NB4 (cell line): ENCODE measurements at places on chromosomes 3 and 15.

- DNase-seq: no peak
Observed at GRCh38 chr3:132622761-132623160, 25.7 kb downstream of the ACKR4 start.

GRCh38 chr3:32283304-32283703 lies 44.8 kb downstream of the CMTM8 start:
- peak; percentile 92 for DNase-seq

DNA sequence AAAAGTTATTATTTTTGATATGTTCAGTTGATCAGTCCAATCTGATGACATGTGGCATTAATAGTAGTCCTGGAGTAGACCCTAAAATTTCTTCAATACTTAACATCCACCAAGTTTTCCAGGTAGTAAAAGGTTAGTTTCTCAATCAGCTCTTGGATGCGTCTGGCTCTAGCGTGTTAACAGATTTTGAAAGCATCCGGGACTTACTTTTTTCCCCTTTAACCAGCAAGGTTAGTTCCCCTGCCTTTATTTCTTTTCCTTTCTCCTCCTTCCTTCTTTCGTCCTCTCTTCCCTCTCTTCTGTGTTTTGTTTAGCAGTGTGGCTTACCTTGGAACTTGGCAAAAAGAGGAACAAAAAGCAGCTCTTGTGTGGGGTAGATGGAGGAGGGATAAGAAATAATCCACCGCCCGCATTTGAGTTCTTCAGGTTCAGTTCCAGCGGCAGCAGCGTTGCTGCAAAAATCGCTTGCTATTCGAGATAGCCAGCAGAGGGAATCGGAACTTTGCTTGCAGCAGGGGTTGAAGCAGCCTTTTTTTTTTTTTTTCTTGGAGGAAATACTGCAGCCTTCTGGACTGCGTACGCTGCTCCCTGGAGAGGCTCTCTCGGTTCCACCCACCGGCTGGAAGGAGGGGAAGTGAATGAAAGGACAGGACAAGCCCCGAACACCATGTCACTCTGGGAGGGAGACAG lies at the start of gene RBMS3:
Gene RBMS3 (plus strand): TSS at position 668 of the 690 bp plus-strand sequence.
- DNase-seq: peak; percentile 65

DNA sequence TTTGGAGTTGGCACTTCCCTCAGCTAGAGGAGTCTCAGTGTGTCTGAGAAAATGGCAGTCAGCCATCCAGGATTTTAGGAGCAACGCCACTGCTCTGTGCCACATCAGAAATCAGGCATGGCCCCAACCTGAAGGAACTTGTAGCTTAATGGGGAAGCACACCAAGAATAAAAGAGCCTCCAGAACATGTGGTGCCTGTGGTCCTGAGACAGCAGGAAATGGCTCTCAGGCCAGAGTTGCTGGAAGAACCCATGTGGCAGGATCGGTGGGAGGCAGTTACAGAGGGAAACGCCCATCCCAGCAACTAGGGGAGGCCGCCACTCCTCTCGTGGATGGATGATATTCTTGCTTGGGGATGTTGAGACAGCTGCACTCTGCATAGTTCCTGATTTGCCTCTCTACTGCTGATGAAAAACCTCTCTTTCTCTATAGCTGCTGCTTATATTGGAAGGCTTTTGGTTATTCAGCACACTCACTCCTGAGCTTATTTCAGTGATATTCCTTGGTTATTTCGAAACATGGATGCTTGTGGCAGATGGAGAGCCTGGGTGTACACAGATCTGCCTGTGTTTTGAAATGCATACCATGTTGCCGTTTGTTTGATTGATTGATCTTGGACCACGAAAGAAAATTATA lies 52.4 kb downstream of the KLHL25 start:
- peak; percentile 54 for DNase-seq

- DNase-seq: peak; percentile 21
Observed at GRCh38 chr3:128240232-128240631, 87.0 kb downstream of the EEFSEC start.

DNA sequence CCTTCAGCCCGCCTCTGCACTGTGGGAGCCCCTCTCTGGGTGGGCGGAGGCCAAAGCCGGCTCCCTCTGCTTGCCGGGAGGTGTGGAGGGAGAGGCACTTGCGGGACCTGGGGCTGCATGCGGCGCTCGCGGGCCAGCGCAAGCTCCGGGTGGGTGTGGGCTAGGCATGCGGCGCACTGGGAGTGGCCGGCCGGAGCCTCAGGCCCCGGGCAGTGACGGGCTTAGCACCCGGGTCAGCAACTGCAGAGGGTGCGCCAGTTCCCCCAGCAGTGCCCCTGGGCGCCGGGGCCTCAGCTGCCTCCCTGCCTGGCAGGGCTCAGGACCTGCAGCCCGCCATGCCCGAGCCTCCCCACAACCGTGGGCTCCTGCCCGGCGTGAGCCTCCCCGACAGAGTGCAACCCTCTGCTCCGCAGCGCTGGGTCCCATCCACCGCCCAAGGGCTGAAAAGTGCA lies 98.9 kb upstream of the POU1F1 start:
- DNase-seq: no peak

GRCh38 chr3:127769284-127770081 lies 52.8 kb downstream of the MGLL start:
- no peak for DNase-seq

DNA sequence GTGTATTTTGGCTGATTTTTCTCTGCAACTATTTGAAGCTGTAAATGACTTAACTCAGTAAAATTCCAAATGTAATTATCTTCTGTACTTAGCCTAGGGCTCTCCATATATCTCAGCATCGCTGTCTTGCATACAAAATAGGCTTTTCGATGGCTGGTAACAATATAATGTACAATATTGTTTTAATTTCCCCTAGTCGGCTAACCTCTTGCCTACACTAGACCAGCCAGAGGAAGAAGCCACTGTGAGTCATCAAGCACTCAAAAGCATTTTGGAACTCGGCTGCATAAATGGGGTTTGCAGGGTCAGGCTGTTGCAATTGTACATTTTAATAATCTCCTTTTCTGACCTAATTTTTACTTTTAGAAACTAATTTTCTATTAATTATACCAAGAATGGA lies 583.8 kb downstream of the FOXP1 start:
- peak; percentile 38 for DNase-seq

DNA sequence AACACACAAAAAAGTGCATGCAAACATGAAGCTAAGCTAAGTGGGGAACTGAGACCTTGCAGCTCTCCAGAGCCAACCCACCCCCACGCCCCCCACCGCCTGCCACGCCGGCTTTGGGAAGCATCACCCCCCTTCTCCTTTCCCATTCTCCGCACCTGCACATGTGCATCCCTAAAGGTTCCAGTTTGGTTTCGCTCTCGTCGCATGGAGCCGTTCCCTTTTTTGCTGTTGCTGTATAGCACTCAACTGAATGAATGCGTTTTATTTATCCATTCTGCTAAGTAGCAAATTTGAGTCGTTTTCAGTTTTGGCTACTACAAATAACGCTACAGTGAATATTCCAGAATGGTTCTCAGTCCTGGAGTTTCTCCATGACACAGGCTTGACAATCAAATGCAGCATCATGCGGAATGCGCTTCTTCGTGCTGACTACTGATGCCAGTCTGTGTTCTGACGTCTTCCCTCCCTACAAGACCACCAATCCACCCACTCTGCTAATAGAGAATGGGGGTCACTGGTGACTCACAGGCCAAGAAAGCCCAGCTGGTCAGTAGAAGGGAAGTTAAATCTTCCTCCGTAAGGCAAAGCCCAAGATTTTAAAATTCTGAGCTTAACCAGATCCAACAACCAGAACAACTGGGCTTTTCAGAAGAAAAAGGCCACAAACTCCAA lies 115.3 kb downstream of the XXYLT1 start:
- DNase-seq: no peak

DNA sequence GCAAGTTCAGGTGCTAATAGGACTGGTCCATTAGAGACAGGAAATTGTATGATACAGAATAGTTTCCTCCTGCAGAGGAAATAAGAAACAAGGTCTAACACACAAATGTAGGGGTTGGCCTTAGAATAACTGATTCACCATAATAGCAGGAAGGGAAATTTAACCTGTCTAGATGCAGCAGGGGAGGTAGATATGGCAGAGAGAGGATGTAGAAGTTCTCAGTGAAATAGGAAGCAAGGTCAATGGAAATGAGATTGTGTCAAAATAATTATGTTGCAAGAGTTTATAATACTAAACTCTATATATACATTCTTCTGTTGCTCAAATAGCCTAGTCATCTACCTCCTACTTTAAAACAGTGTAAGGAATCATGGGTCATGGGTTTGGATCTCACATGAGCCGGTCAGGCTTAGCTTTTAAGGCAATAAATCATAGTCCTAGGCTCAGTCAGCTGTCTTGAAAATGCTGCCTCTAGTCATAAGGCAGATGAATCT lies 17.0 kb downstream of the BCL2A1 start:
- peak; percentile 25 for DNase-seq

DNA sequence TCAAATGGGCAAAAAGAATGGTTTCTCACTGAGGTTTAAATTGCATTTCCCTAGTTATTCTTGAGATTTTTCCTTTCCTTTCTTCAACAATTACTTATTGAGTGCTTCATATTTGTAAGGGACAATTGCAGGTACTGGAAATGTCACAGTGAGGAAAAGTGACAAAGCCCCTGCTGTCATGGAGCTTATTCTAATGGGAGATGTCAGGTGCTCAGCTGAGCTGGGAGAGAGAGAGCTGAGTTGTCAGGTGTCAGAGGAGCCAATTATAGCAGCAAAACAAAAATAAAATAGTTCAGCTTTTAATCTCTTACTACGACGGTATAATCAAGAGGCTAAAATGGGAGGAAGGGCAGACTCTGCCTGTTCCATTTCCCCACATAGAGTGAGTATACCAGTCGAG lies 42.0 kb downstream of the CD86 start:
- no peak for DNase-seq

DNA sequence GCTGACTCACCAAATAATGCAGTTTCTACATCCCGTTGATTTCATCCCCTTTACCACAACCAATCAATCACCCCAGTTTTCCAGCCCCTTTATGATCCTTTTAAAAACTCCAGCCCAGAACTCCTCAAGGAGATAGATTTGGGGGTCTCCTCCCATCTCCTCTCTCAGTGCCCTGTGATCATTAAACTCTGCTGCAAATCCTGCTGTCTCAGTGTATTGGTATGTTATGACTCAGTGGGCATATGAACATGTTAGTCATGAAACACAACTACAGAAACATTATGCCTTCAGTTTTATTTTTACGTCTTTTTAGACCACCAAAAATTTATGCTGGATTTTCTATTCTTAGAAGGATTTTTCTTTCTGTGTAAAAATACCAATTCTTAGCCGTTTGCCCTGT lies 213.7 kb downstream of the DIPK2A start:
- DNase-seq: no peak

DNA sequence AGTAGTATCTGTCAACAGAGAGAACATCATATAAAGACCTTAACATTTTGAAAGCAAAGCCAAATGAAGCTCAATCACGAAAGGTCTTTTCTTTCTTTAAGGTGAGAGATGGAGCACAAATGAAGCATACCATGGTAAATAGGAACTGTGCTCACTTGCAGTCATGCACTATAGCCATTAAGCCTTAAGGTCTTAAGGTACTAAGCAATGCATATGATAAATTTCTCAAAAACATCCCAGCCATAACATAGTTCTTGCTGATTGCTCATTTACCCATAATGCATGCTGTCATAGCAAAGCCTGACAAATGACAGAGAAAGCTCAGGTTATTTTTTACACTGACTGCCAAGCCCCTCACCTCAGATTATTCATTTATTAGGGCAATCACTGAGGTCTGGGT lies 214.5 kb downstream of the MECOM start:
- DNase-seq: no peak
